ENCODE measurements at places on chromosomes 5 and 9.

DNA sequence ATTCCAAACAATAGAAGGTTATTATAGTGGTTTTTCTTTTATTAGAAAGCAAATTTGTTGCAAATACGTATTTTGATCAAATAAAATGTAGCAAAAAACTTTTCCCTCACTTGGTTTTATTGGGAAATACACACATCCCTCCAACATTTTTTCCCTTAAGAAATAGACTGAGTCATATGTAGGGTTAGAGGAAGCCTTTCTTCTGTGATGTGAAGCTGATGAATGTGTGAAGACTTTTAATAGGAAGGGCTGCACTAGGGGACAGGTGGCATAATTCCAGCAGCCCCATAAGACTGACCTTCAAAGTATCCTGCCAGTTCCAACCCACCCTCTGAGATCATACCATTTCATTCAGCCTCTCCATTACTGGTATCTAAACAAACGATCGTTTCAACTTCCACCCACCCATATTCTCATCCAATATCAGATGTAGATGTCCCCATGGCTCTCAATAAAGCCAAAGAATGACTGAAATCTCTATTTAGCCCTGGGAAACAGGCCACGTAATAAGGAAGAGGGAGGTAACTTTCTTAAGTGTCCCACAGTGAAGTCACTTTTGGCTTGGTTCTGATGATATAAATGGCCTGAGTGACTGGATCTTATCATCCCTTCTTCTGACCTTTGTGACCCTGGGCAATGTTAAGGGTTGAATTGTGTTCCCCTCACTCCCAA lies 64.7 kb upstream of the LPAR1 start:
- DNase-seq: no peak

- peak; percentile 77 for DNase-seq
Measured at GRCh38 chr9:136342181-136343120, 15.1 kb downstream of the GPSM1 start.

DNA sequence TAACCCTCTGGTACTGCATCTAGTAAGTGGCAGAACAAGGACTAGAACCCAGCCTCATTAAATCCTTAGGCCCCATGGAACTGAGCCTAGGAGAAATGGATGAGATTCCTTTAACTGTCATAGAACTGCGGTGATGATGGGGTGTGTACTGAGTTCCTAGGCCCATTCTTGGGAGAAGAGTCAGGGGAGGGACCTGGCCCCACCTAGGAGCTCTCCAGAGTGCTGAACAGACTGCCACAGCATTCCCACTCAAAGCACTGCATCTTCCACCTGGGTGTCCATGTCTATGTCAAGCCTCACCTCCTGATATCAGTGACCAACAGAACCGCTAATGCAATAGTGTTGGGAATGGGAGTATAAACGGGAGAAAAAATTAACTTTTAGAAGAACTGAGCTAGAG lies 36.6 kb downstream of the TTLL11 start:
- DNase-seq: no peak

GRCh38 chr9:136515276-136515675 lies 30.6 kb downstream of the NOTCH1 start:
- no peak for DNase-seq

GRCh38 chr5:68432682-68433081 lies 217.1 kb downstream of the PIK3R1 start:
- DNase-seq: peak; percentile 29

DNA sequence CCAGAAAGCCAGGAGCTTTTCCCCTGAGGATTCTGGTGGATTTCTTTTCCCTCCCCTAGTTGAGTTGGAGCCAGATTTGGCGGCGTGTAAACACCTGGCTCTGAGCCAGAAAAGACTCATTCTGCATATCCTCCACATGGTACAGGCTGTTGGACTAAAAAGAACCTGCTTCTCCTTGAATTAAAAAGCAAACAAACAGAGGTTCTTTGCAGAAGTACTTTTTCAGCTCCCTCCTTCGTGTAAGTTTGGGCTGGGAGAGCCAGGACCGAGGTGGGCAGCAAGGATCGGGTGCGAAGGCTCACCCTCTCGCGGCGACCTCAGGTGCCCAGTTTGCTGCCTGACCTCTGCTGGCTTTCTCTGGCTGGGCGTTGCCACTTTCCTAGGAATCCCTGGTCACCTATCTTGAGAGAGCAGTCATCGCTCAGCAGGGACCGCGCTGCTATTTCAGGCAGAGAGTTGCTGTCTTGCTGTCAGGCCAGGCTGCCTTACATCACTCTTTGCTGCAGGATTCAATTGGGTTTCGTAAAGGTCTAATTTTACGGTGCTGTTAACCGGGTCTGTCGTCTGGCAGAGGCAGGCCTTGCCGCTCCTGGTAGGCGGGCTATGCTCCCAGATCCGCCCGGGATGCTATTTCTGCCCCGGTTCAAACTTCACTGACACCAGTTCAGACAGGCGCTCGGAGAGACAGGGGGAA lies 3.2 kb downstream of the PAPPA start:
- no peak for DNase-seq

Data from stimulated activated naive CD8-positive, alpha-beta T cell treated with anti-CD3 and anti-CD28 coated beads, Interleukin-15, Interleukin-2, amounts not matched to agents 100 U/mL and 50 U/mL, for 24 hours (primary cell).